Stimulated activated CD4-positive, alpha-beta T cell treated with anti-CD3 and anti-CD28 coated beads, Interleukin-4, amount 100 ng/mL, for 1 hour (primary cell): ENCODE measurements at places on chromosomes 5 and 9.

DNA sequence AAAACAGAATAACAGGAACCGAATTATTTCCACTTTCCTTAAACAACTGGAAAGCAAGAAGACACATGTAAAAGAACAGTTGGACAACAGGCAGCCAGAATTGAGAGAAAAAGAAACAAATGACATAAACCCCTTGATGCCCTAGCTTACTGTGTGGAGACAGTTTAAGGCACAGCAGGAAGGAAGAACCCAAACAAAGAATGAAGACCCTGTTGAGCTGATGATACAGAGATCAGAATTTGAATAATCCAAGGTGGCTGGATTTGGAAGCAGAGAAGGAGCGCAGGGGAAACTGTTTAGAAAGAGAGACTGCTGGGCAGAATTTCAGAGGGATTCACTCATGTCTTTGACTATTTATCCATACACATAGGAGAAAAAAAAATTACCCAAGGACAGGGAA lies 316.3 kb upstream of the POU5F2 start:
- DNase-seq = no peak

- DNase-seq = no peak
Measured at GRCh38 chr5:140111859-140112551, 1.9 kb upstream of the PURA start.

- no peak for DNase-seq
Measured at GRCh38 chr5:126351153-126351552, 72.1 kb upstream of the GRAMD2B start.

- DNase-seq = no peak
Measured at GRCh38 chr5:81761270-81761669, 10.4 kb upstream of the SSBP2 start.

- no peak for DNase-seq
Measured at GRCh38 chr5:172633403-172633970, 7.6 kb upstream of the NEURL1B start.

GRCh38 chr5:77569409-77569808 lies 69.1 kb downstream of the OTP start:
- no peak for DNase-seq

- DNase-seq = no peak
Measured at GRCh38 chr9:96514108-96514799, 64.3 kb downstream of the HABP4 start.

- no peak for DNase-seq
Measured at GRCh38 chr9:120091206-120091605, 488.8 kb downstream of the CDK5RAP2 start.

- no peak for DNase-seq
Measured at GRCh38 chr5:61306531-61307131, 25.4 kb upstream of the ZSWIM6 start.

DNA sequence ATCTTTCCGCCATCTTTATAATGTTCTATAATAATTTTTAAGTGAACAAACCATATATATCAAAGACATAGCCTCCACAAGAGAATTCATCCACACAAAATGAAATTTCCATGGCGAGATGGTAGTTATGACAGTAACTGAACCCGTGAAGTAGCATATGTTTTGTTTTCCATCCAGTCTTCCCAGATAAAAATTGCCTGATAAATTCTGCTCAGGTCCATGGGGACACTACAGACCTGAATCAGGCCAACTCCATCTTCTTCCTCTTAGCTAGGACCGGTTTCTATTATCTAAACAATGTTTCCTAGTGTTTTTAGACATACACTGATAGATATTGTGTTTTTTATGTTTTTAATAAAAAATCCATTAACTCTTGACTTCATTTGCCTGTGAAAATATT lies 235.7 kb downstream of the PLK2 start:
- DNase-seq = no peak

DNA sequence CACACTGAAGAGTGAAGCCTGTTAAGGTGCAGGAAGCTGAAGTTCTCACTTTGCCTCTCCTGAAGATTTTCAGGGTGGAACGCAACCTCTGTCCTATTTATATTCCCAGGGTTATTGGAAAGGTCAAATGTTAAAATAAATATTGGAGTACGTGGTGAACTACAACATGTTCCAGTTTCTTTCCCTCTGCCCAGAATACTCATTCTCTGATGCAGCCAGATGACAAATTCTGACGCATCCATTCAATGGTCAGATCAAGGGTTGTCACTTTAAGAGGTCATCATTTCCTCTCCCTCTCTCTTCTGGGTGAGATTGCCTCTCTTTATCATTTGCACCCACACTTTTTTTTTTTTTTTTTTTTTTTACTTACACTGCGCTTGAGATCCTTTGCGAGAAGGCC lies 277.1 kb downstream of the BRINP1 start:
- no peak for DNase-seq

DNA sequence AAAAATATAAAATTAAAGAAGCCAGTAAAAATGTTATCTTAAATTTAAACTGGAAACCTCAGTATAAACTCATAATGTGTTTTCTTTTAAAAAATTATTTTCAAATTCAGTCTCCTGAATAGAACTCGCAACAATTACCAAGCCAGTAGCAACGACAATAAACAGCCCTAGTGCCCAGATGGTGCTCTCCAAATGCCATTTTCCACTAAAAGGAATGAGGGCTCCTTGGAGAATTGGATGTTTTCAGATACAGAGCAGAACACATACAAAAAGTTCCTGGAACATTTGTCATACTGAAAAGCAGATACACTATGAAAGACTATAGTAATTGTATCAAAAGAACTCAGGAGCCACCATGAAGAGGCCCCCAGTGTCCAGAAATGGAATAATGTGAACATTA lies 97.4 kb downstream of the TMC1 start:
- DNase-seq = no peak

DNA sequence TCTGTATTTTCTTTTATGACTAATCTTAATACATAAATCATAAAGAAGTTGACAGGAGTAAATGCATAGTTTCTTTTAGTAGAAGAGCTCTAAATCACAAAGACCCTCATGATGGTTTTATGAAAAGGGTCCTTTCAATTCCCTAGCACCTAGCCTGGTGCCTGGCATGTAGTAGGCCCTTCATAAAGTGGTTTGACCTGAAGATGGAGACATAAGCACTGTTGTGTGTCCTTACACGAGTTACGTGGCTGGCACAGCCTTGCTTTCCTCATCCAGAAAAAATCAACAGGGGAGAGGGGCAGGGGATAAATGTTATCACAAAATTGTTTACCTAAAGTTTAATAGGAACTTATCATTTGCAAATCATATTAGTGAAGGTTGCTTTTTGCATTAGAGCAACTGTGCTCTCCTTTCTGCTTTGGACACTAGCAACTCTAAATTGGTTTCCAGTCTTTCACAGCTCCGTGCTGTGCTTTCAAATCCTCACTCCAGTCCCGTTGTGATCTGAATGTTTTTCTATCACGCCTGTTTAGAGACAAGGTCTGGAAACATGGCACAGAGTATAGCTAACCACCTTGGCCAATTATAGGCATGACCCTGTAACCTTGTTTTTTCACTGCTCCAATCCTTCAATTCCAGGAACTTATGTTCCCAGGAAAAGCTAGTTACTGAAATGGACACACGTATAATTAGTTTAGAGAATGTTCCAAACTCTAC lies 55.7 kb downstream of the ARL15 start:
- DNase-seq = no peak

- DNase-seq = peak; percentile 50
Measured at GRCh38 chr5:75053304-75054133, 1.2 kb upstream of the GCNT4 start.
